ENCODE measurements at places on chromosomes 2 and 18.

- no peak for DNase-seq
Observed at GRCh38 chr2:225196579-225196978, 154.3 kb upstream of the DOCK10 start.

DNA sequence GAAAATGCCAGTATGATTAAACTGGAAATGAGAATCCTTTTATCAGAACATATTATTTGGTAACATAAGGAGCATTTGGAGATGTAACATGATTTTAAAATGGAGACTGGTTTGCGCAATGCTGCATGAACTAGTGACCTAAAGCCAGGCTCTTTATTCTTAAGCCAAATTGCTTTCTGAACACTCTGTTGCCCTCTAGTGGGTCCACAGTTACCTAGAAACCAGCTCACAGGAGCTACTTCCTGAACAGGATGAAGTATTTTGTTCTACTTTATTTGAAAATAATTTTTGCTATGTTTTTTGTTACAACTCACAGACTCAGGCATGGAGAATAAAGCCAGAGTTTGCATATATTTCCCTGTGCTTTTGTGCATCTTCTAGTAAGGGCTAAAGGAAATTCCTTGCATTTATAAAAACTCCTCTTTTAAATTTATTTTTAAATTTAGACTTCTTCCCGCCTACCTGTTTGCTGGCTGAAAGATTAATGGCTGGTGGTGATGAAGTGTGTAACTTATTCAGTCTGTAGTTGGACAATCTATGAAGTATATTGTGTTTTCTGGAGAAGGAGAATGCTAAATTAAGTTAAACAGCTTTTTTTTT lies 146.7 kb downstream of the PARD3B start:
- DNase-seq = peak; percentile 15

- DNase-seq = no peak
Observed at GRCh38 chr2:210072493-210072892, 70.1 kb downstream of the RPE start.

DNA sequence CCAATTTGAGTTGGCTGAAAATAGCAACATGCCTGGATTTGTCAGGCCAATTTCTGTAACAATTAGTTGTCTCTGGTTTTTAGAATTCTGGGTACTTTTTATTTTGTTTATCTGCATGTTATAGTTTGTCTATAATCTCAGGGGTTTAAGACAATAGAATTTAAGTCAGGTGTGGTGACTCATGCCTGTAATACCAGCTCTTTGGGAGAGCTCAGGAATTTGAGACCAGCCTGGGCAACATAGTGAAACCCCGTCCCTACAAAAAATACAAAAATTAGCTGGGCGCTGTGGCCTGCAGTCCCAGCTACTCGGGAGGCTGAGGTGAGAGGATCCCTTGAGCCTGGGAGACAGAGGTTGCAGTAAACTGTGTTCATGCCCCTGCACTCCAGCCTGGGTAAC lies 114.4 kb upstream of the GLS start:
- DNase-seq = no peak

GRCh38 chr2:241804326-241805229 lies 4.4 kb upstream of the NEU4 start:
- DNase-seq = peak; percentile 55

GRCh38 chr2:48525269-48525943 lies 4.5 kb upstream of the STON1 start:
- DNase-seq = no peak

- DNase-seq = no peak
Observed at GRCh38 chr2:226652369-226652768, 147.3 kb downstream of the IRS1 start.

DNA sequence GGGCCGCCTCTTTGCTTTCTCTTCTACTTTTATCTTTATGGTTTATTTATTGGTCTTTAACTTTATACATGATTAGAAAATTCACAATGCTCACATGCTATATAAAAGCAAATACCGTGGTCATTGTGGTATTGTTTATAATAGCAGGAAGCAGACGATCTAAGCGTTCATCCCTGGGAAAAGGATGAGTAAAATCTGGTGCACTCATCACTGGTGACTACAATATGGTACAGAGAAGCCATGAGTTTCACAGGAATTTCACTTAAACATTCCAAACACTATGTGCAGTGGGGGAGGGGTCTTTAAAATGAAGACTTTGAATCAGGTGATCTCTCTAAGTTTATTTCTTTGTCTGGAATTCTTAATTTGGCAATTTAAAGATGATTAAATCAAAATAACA lies 97.9 kb downstream of the SCN3A start:
- no peak for DNase-seq

GRCh38 chr2:104704496-104705245 lies 149.2 kb upstream of the POU3F3 start:
- no peak for DNase-seq
